ENCODE measurements at places on chromosomes 3 and 15.

- DNase-seq = no peak
Observed at GRCh38 chr3:134198414-134198813, 52.2 kb downstream of the RYK start.

GRCh38 chr3:27577504-27577903, 93.3 kb upstream of the SLC4A7 start:
- DNase-seq = no peak

GRCh38 chr3:44058022-44058867, 183.4 kb upstream of the TOPAZ1 start:
- no peak for DNase-seq

DNA sequence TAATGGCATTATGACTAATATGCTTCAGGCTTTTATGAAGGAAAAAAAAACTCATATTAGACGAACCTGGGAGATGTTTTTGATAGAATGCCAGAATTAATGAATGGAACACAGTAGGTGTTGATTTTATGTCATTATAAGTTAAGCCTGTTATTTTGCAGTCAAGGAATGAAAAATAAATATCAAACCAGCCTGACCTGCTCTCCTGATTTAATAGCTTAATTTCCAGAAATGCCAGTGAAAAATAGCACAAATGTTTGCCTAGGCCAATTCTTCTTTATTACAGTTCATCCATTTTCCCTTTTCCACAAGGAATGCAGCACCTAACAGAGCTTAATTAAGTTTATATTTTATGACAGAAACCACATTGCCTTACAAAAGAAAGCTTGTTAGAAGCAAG, 292.0 kb downstream of the TBL1XR1 start:
- DNase-seq = no peak

- no peak for DNase-seq
Observed at GRCh38 chr3:15339786-15340215, 7.4 kb upstream of the SH3BP5 start.

DNA sequence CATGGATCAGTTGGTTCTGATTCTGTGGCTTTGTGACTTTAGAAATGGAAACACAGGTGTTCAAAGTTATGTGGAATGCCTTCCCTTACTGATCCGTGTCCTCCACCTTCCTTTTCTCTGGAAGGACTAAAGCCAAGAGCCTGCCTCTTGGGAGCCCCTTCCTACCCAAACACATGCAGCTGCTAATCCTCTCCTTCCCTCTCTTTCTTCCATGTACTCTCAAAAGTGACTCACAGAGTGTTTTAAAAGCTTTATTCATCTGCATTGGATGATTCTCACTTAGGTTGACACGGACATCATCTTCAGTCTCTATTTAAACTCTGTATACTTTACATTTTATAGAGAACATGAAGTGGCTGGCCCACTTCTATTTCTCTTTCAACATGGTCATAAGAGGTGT, 856.5 kb upstream of the ARPP21 start:
- DNase-seq = no peak
